ENCODE measurements at places on chromosomes 13 and 19.
A peak's percentile ranks its signal among the peaks of the same experiment; 100 is the strongest.

DNA sequence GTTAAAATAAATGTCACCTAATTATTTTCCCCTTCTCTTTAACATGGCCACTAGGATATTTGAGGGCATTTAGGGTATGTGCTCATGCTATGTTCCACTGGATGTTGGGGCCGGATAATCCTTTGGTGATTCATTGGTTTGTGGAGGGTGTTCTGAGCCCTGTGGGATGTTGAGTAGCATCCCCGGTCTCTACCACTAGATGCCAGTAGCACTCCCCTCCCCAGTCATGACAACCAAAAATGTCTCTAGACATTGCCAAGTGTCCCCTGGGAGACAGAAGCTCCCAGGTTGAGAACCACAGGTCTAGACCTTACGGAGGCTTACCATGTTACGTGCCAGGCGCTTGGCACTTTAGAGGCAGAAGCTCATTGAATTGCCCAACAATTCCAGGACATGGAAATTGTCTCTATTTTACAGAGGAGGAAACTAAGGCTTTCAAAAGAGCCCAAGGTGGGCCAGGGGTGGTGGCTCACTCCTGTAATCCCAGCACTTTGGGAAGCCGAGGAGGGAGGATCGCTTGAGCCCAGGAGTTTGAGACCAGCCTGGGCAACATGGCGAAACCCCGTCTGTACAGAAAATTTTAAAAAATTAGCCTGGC lies 14.1 kb downstream of the SHANK1 start:
- peak; percentile 82 for DNase-seq

DNA sequence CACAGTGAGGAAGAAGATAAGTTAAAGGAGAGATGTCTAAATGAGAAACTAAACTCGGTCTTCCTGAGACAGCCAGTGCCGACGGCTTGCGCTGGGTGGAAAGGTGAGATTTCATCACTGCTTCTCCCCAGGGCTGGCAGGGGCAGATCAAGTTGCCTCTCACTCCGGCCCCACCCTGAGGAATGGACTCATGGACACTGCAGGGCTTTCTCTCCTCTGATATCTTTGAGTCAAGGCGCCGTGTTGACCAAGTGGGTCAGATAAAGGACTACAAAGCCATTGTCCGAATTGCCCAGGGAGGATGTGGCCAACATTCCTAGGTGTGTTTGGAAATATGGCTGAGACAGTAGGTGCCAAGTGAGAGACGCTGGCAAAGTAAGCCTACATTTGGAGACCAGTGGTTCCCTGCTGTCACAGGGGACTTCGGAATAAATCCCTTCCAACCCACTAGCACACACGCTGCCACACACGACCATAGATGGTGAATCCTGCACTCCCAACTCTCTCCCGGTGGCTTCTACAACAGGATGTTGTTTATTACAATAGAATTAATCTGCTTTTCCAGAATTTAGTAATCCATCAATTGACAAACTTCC lies 156.5 kb upstream of the TSC22D1 start:
- no peak for DNase-seq

- DNase-seq, result no peak
Observed at GRCh38 chr13:105084931-105085330, 1450.5 kb downstream of the EFNB2 start.

- no peak for DNase-seq
Observed at GRCh38 chr19:34733266-34733745, 737 bp upstream of the ZNF181 start.

DNA sequence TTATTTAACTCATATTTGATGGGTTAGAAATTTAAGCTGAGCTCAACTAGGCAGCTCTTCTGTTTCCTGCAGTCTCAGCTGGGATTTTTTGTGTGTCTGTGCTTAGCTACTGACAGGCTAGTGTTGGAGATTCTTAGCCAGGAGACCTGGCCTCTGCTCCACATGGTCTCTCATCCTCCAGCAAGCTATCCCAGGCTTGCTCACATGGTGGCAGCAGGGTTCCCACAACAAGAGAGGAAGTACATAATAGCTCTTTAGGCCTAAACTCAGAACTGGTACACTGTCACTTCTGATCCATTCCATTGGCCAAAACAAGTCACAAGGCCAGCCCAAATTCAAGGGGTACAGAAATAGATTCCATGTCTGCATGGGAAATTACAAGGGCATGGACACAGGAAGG lies 406.2 kb downstream of the SUCLA2 start:
- DNase-seq, result no peak

GRCh38 chr13:50292081-50292480 lies 276.8 kb downstream of the KCNRG start:
- no peak for DNase-seq

- no peak for DNase-seq
Observed at GRCh38 chr19:2021453-2022140, 6.1 kb upstream of the BTBD2 start.

GRCh38 chr13:90884066-90884465 lies 463.4 kb upstream of the MIR17HG start:
- DNase-seq, result no peak

GRCh38 chr13:109156181-109156935 lies 526.9 kb downstream of the MYO16 start:
- DNase-seq, result peak; percentile 91

- no peak for DNase-seq
Observed at GRCh38 chr19:30587869-30588268, 215.7 kb downstream of the ZNF536 start.

- DNase-seq, result no peak
Observed at GRCh38 chr19:27805848-27806247, 1407.1 kb downstream of the UQCRFS1 start.

DNA sequence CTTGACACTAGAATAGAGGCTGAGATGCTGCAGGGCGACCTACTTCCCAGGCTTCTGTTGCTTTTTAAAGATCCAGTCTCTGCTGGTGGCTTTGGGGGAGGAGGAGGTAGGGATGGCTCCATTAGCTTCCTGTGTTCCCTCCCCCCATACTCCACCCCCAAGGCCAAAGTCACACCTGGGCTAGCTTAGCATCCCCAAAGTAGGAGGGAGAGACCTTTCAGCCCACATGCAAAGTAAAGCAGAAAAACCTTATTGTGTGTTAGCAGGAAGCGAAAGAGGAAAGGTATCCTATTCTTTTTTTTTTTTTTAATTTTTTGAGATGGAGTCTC lies 3.2 kb upstream of the TNPO2 start:
- DNase-seq, result no peak

DNA sequence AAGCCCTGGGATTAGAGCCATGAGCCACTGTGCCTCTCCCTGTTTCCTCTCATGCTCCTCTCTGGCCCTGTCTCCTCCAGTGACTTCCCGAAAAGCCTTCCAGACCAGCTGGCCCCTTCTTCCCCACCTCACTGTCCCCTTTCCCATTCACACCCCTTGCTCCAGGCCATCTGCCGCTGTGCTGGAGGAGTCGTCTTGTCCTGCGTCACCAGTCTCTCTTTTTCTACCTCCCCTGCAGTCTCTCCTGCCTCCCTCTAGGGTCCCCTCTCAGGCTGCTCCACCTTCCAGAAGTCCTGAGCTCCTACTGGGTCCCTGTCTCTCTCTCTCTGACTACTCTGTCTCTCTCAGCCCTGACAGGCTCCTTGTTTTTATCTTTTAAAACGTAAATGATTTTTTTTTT lies 5.3 kb upstream of the FFAR1 start:
- no peak for DNase-seq

DNA sequence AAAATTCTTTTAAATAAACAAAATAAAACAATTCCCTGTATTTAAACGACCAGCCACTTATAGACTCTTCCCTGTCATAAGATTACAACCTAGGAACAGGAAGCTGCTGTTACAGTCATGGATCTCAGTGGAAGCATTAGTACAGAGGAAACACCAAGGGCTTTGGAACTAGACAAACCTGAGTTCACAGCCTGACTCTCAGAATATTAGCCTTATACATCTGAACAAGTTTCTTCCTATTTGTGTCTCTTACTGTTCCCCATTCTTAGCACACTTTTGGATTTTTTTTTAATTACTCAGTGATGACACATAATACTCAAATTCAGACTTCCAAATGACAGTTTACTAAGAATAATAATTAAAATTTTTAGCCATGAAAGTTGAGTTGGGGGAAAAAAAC lies 46.1 kb downstream of the ZDHHC20 start:
- peak; percentile 3 for DNase-seq

GRCh38 chr13:19171563-19171962 lies 10.1 kb downstream of the TUBA3C start:
- DNase-seq, result no peak

DNA sequence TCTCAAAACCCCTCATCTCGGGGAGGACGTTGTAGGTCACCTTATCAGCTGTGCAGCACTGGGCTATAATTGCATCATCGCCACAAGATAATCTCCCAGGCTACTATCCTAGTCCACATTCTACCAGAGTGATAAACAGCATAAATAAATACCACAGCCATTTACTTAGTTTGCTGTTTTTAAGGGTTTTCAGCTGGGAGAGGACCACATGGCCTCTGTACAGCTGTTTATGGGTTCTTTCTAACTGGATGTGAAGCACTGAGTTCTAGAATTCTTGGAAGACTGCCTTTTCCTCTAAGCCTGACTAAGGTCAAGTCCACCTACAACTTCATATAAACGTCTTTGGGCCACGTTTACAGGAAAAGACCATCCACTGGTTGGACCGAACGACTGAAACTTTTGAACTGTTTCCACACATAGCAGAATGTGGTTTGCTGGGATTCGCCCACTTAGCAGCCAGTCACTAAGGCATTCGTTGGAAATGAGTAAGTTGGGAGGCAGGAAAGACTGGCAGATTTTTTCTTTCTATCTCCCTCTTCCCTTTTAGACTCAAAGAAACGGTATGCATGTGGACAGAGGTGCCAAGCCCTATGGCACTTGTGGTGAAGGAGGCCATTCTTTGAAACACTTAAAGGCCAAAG lies 752.5 kb upstream of the SGCG start:
- DNase-seq, result no peak

DNA sequence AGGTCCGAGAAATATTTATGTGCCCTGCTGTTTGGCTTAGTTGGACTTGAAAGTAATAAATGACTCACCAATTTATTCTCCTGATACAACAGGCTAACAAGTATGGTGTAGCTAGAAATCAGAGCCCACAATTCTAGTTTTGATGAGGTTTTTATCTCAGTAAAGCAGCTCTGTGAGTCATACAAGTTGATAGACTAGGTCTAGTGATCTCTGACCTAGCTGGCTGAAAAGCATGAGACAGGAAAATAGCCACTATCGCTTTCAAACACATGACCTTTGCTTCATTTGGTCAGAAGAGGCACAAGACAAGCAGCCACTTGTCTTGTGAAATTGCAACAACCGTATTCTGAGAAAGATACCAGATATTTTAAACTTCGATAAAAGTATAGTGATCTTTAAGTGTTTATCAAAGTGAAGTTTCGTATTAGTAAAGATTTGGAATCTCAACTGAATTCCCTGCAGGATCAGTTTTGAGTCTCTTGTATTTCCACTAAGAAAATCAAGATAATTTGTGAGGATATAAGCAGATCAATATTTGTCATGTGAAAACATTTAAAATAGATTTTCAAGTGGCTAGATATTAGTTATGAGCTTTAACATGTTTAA lies 126.7 kb downstream of the MAB21L1 start:
- DNase-seq, result no peak

- peak; percentile 72 for DNase-seq
Observed at GRCh38 chr13:49927755-49928154, 8.4 kb downstream of the SPRYD7 start.

- no peak for DNase-seq
Observed at GRCh38 chr13:112034846-112035245, 32.1 kb upstream of the SOX1 start.

DNA sequence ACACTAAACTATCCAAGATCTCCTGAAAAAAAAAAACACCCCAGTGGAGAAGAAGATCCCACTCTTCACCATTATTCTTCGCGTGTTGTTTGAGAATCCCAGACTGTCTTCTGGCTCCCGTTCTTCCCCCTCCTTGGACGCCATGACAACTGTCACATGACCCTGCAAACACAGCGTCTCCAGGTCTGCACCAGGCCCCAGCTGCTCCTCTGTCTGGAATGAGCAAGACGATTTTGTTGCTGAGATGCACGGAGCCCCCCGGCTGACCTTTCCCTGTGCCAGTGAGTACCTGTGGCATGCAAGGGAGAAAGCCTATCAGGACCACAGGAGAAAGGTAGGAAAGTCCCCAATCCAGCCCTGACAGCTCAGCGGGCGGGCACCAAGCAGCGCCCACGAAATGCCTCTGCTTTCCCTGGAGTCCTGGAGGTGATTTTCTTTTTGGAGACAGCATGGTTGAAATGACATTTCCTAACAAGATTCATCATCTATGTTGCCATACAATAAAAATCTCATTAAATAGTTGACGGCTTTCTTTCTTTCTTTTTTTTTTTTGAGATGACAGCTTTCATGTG lies at the start of gene CFAP97D2:
CFAP97D2 (plus strand) TSS at position 171 of the 572 bp plus-strand sequence; CDS start at position 245, 74 bp downstream.
- no peak for DNase-seq

- DNase-seq, result peak; percentile 63
Observed at GRCh38 chr13:44879452-44880058, 109.7 kb downstream of the NUFIP1 start.

DNA sequence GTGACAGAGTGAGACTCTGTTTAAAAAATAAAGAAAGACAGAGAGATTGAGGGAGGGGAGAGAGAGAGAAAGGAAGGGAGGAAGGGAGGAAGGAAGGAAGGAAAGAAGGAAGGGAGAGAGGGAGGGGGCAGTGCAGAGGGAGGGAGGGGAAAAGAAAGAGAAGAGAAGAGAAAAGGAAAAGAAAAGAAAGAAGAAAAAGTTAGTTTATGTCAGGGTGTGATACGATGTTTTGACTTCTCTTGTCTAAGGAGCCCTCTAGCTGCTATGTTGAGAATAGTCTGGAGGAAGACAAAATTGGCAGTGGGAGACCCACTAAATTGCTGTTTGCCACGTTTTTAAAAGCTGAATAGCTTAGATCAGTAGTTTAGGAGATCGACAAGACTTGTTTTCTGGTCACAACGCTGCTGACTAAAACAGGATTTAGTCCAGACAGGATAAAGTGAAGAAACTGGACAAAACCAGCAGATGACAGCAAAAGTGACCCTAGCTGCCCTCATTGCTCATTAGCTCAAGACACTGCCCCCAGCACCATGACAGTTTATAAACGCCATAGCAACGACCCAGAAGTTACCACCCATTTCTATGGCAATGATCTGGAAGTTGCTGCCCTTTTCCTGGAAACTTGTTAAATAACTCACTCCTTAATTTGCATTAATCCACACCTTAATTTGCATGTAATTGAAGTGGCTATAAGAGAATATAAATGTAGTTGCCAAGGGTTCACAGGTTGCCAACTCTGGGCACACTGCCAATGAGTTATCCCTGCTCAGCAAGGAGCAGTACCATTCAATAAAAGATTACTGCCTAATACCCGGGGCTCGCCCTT lies 11.1 kb downstream of the TEX101 start:
- DNase-seq, result no peak

- DNase-seq, result no peak
Observed at GRCh38 chr19:33520048-33520643, 1.4 kb downstream of the PEPD start.

- DNase-seq, result no peak
Observed at GRCh38 chr13:80618781-80619180, 277.9 kb upstream of the SPRY2 start.

DNA sequence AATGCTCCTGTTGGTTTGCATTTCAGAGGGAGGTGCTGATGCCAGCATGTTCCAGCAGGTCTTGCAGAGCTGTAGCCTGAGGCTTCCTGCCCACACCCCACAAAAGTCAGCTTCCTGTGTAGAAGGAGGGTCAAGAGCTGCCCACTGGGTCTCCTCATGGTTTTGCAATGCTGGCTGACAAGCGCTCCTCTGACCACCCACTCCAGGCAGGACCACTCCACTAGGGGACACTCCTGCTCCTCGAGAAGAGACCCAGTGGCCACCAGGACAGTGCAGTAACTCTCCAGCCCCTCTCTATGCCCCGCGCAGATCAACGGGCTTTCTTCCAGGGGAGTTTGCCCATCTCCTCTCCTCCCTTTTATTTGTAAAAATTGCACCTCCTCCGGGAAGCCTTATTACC lies 72.9 kb upstream of the UQCRFS1 start:
- DNase-seq, result no peak

- DNase-seq, result peak; percentile 69
Observed at GRCh38 chr13:111344471-111345191, 24.2 kb downstream of the TEX29 start.
